ENCODE measurements at places on chromosomes 4 and X. TPM values are rescaled to one million over a fixed set of nuclear protein-coding genes. Genes with fewer than 3 reads are reported as not detected.

CFAP47 gene
- 2.2 TPM for total RNA-seq

GRCh38 chr4:2804449-2804972 is 11.6 kb downstream of the SH3BP2 start:
- DNase-seq, result no peak

LRPAP1 gene
- total RNA-seq, result 12.6 TPM

DNA sequence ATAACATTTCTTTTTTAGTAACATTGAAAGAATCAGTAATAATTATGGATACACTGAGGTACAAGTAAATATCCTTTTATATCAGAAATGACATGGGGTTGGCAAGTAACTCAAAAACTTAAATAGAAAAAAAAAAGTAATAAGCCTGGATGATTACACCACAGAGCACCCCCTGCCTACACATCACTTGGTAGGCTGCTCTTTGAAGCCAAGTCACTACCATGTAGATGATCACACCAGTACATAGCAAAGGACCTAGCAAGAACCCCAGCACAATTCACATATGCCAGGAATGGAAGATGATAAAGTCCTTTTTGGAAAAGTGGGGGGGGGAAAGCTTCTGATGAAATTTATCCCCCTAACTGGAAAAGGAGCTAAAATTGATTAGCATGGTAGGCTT is 56.9 kb downstream of the METTL14 start:
- no peak for DNase-seq

- DNase-seq, result no peak
These were observed 872.5 kb upstream of the SLIT2 start for GRCh38 chr4:19379191-19379708.

HS6ST2 gene
- 5.0 TPM for total RNA-seq

SPP1 gene
- 190 TPM for total RNA-seq

DNA sequence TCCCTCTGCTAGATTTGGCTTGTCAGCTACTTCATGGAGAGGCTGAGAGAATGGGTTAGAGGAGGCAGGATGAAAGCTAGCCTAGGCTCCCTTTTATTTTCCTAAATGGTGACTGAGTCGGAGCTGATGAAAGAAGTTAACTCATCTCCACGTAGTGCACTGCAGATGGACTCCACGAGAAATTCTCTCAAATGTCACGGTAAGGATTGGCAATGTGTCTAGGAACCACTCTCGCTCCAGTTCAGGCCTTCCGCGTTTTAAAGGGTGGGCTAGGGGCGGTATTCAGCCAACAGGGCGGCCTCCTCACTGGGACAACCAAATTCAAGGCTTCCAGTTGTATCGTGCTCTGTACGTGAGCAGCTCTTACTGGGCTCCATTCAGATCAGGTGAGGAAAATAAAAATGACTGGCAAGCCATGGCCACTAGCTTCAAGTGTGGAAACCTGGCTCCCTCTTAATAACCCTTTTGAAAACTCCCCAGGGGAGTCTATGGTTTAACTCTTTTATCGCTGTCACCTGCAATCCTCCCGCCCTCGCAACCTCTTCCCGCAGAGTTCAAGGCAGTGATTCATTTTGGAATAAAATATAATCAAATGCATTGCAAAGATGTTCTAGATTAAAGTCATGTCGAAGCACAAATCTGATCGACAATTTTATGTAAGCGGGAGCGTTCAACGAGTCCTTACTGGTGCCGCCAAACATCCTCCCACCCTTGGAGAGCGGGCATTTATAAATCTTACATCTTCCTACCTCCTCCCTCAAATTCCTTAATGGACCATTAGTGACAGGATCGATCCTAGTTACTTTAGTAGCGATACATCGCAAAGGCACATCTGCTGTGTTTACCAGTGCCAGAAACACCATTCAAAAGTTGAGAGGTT is 1.2 kb downstream of the SPOCK3 start:
- DNase-seq, result no peak

DNA sequence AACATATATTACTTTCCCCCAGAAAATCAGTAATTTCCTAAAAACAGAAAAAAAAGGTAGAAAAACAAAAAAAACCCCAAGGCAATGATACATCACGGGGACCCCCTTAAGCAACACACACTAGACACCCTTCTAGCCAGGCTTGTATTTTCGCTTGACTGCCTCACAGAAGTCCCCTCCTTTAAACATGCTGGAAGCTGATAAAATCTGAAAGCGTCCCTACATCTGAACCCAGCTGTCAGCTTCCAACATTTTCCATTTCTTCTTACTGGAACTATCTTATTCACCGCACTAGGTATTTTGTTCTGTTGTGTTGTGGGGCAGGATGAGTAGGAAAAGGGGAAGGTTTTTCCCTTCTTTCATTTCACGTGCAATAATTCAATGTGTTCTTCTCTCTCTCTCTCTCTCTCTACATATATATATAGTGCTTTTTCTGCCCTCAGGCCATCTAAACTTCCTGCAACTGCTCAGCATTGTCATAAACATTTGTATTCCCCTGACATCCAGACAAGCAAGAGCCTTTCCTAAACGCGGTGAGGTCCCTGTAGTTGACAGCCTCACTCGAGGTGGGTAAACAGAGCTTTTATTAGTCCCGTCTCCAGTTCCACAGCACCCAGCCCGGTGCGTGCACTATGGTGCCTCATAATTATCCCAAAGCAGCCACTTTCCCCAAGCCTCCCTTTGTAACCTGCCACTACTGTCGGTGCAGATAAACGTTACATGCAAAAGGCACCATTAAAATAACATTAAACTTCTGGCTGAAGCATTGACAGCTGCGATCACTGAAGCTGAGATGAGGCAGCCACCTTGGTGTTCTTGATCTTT is 82.5 kb downstream of the GATB start:
- no peak for DNase-seq

TRPC3 gene
- 9.7 TPM for total RNA-seq

Data from occipital lobe (tissue), 3 donors.